ENCODE measurements at places on chromosomes 16 and 17.

- DNase-seq: no peak
These were observed 196.1 kb downstream of the NTN1 start for GRCh38 chr17:9217151-9218056.

- DNase-seq: no peak
These were observed 27.6 kb downstream of the HSD17B2 start for GRCh38 chr16:82062645-82063058.

GRCh38 chr16:26961459-26961858 is 105.3 kb upstream of the C16orf82 start:
- no peak for DNase-seq

DNA sequence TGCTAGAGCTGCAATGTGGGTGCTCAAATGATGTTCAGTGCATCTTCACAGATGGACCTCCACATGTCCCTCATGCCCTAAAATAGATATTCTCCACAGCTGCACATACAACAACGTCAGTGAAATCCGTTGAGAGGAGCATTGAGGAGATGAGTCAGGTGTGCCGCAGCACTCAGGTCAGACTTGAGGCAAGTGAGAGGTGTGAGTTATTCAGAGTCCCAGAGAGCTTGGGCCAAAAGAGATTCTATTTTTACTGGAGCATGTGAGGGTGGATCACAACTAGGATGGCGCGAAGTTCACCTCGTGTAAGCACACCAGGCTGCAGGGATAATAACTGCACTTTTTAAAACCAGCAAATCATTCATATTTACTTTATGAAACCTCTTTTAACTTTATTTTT is 645.3 kb downstream of the MAF start:
- DNase-seq: no peak

DNA sequence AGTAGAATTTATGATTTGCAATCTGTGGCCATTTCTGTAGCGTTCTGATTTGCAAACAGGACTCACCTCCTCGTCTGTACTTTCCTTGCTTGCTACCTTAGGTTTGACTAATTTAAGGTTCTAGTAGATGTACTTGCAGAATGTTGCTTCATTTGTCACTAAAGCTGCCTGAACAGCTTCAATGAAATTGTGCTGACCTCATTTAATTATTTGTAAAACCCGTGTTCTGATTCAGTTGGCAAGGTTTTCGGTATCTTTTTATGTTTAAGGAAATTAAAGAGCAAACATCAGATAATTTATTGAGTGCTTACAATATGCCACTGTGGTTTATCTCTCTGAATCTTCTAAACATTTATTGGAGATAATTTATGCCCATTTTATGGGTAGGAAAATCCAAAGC is 284.9 kb upstream of the EEF2KMT start:
- DNase-seq: no peak

DNA sequence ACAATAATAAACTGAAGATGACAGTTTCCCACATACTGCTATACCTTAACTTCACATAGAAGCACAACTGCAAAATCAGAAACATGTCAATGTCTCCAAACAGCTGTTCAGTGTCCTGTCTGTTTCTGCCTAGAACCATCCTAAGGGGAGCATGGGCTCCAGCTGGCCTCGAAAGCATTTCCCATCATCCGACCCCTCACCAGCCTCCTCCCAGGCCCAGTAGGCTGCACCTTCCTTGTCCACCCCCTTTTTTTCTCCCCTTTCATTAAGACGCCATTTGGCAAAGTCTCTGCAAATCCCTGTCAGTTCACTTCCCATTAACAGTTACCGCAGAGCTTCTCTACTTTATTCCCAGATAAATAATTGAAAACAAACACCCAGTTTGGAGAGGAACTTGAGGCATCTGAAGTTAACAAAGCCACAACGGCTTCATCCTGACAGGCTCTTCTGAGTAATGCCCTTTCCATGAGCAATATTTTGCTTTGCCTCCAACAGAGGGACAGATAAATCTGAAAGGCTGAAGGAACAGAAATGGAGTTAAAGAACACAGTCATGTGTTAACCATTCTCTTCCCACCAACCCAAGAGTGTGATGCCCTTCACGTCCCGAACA is 65.3 kb downstream of the SLC39A11 start:
- DNase-seq: no peak

- DNase-seq: no peak
These were observed 18.8 kb downstream of the STX4 start for GRCh38 chr16:31052114-31052513.

GRCh38 chr16:86406056-86406455 is 104.3 kb upstream of the FOXF1 start:
- DNase-seq: no peak

DNA sequence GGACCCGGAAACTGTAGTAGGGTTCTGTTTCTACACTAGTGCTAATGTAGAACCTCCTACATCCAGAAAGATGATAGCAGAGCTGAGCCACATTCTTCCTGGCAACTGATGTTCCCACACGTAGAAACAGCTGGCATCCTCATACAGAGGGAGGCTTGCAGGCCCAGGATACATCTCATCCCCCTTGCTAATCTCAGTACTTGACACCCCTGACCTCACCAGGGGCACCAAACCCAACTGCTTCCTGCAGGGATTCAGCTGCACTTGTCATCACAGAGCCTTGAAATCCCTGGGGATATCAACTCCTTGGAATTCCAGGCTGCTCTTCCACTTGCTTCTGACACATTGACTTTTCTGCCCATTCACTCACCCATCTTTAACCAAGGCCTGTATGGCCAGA is 75.2 kb upstream of the HSBP1 start:
- DNase-seq: no peak

- no peak for DNase-seq
These were observed 22.5 kb upstream of the DYNLL2 start for GRCh38 chr17:58060596-58061191.

DNA sequence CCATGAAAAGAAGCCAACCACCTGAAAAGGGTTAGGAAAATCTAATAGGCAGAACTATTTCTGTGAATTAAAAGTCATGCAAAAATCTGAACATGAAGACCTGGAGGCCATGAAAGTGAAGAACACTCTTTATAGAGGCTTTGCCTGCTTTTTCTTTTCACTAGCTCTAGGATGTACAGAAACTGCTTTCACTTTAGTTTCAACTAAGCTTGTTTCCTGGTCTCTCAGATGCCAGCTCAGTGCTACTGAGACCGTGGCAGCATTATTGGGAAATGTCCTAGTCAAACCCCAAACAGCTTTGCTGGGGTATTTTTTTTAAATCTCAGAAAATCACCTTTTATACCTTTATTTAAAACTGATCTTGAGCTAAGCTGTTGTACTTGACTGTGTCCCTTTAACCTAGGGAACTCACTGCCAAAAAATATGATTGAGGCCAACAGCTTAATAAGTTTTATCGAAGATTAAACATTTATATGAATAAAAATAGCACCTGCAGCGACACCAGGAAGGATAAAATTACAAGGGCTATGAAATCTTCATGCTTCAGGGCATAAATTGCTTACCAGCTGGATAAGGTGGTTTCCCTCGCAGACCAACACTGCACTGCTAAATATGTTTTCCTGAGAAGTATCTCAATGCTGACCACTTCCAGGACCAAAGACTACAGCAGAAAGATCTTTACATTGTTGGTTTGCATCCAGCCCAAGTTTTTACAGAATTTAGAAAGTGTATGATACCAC is 621.8 kb upstream of the ZFHX3 start:
- DNase-seq: no peak

GRCh38 chr17:69962436-69962995 is 112.5 kb upstream of the KCNJ16 start:
- no peak for DNase-seq

GRCh38 chr16:22220069-22220440 is 14.0 kb downstream of the EEF2K start:
- no peak for DNase-seq

- DNase-seq: no peak
These were observed 81.8 kb upstream of the CCL2 start for GRCh38 chr17:34173241-34173640.

DNA sequence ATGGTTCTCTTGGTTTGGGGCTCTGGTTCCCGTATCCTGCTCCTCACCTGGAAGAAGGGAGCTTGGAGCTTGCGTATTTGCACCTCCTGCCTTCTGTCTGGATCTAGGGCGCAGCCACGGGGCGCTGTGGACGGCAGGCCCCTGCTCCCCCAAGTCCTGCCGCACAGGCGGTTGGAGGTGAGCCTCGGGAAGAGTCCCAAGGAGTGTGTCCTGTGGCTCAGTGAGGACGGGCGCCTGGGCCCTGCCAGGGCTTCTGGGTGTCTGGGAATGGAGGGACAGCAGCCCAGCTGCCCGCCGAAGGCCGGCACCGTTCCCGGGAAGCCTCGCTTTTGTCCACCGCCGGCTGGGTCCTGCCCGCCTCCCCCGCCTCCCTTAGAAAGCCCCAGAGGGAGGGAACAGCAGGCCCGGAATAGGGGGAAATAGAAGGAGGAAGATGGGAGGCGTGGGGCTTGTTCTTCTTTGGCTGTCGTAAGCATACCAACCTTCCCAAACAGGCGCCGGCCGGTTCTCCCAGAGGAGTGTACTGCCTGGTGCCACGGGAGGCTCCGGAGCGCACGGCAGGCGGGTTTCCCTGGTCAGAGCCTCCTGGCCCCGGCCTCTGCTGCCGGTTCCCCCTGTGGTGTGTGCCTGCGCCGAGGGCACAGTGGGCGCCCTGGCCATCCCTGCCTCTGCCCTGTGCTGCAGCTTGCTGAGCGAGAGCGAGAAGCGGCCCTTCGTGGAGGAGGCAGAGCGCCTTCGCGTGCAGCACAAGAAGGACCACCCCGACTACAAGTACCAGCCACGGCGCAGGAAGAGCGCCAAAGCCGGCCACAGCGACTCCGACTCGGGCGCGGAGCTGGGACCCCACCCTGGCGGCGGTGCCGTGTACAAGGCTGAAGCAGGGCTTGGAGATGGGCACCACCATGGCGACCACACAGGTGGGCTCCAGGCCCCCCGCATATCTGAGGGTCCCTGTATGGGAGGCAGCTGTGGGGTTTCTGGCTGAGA is 1.8 kb downstream of the SOX8 start:
- no peak for DNase-seq

- DNase-seq: no peak
These were observed 534 bp downstream of the GPATCH8 start for GRCh38 chr17:44502598-44503146.

DNA sequence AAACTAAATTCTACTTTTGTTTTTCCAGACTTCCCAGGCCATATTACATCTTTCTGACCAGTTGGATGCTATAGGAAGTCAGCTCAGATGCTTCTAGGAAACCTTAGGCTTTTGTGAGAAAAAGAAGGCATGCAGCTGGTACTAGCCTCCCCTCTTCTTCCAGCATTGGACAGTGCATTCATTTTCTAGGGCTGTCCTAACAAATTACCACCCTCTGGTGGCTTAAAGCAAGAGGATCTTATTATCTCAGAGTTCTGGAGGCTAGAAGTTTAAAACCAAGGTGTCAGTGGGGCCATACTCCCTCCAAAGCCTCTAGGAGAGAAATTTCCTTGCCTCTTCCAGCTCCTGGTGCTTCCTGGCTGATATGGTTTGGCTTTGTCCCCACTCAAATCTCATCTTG is 467.8 kb downstream of the SLC39A11 start:
- no peak for DNase-seq

GRCh38 chr17:44850025-44850424 is 2.3 kb downstream of the HIGD1B start:
- DNase-seq: no peak

DNA sequence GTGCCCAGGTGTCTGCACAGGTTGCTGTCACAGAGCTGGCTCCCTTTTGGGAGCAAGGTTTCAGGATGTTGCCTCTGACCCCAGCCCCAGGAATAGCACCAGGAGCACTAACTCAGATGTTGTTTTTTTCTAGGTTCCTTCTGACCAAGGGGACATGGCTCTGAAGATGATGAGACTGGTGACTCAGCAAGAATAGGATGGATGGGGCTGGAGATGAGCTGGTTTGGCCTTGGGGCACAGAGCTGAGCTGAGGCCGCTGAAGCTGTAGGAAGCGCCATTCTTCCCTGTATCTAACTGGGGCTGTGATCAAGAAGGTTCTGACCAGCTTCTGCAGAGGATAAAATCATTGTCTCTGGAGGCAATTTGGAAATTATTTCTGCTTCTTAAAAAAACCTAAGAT is 28.1 kb downstream of the SCPEP1 start:
- no peak for DNase-seq

- DNase-seq: no peak
These were observed 6.0 kb downstream of the RSPRY1 start for GRCh38 chr16:57192146-57192545.

DNA sequence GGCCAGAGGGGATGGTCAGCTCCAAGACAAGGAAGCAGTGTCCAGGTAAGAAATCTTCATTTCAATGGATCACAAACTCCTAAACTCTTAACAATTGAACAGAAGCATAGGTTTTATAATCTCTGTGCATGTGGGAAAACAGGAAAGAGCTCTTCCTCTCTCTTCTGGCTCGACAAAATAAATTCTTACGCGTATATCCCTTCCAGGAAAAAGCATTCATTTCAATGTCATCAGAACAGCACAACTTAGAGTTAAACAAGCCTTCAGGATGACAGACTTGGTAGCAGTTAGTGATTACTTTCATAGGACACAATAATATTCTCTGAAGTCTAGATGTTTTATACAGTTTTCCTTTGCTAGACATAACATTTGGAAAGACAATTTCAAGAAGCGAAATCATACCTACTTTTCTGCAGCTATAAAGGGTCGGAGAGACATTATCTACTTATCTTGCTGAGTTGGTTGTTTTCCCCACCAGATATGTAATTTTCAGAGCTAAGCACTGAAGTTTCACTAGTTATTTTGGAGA is 19.3 kb upstream of the SLC35G3 start:
- DNase-seq: no peak

DNA sequence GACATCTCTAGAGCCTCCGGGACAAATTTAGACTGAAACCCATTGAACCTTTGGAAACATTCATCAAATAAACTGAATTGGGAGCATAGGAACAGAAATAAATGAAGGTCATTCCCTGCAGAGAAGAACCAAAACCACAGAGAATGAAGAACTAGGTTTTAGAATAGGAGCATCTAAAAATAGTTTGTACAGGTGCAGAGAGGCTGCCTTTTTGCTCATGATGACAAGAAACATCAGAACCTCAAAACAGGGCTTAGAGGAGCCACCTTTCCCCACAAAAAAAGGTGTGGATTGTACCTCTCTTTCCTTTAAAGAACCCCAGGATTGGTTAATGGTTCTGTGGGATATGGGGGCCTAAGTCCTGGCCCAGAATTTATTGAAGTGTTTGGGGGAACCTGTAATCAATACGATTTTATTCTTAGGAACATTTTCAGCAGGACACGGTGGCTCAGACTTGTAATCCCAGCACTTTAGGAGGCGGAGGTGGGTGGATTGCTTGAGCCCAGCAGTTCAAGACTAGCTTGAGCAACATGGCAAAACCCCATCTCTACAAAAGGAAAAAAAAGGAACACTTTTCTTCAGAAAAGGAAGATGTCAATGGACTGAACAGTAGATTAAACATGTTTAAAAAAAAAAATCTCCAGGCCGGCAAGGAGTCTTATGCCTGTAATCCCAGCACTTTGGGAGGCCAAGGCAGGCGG is 37.7 kb upstream of the SLC47A1 start:
- DNase-seq: no peak

- DNase-seq: no peak
These were observed 963 bp downstream of the COPRS start for GRCh38 chr17:31857920-31858641.

- DNase-seq: no peak
These were observed 14.8 kb upstream of the ADCY7 start for GRCh38 chr16:50251375-50252081.
